ENCODE measurements at places on chromosomes 7 and 10.
A peak's percentile ranks its signal among the peaks of the same experiment; 100 is the strongest.

- no peak for DNase-seq
Measured at GRCh38 chr7:71706597-71706975, 574.6 kb downstream of the GALNT17 start.

- DNase-seq: no peak
Measured at GRCh38 chr10:78910021-78910420, 158.7 kb upstream of the ZMIZ1 start.

DNA sequence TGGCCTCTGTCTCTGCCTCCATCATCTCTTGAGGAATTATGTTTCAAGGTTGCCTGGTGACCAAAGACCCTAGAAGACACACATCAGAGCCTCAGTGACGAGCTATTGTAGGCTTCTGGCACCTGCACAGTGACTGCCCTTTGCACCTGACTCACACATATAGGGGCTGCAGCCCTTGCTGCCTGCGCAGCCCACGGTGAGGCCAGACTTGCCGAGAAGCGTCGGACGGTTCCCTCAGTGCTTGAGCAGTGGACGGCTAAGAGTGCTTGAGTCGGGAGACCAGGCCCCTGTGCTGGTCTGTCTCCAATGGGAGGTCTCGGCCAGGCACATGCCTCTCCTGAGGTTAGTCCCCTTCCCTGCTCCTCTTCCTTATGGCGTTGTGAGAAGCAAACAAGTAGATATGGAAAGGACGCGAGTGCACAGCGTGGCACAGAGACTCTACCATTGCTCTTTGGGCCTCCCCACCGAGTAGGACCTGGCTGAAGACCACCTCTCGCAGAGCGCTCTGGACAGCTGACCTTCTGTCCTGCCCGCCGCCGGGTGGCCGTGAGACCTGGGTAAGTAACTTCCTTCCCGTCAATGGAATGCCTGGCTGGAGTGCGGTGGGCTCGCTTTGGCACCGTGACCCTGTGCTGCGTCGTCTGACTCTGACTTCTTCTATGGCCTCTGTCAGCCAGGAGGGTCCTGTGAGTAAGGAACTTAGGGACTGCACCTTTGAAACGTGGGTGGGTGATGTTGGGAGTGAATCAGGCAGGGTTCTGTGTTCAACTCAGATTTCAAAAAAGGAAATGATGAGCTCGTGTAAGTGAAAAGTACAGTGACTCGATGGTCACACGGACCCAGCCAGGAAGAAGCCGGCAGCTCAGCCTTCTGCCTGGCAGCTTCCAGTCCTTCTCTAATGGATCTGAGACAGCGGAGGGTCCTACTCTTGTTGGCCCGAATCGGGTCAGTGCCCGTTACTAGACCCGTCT, 33.7 kb downstream of the ZNF775 start:
- DNase-seq: no peak

DNA sequence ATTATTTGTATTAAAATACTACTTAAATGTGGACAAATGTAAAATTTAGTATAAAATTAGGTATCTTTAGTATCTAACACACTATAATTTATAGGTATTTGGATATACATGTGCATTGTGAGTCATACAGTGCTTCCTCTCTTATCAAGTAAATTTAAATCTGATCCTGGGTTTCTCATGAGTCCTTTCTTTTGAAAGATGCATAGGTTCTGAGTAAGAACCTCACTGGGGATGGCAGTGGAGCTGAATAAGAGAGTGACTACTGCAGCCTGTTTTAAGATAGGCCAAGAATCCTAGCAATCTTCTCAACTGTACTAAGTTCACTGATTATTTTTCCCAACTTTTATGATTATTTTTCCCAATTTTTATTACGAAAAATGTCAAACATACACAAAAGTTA, 16.2 kb downstream of the CEP55 start:
- DNase-seq: peak; percentile 54

- no peak for DNase-seq
Measured at GRCh38 chr7:44706788-44707557, 41.7 kb upstream of the ZMIZ2 start.

DNA sequence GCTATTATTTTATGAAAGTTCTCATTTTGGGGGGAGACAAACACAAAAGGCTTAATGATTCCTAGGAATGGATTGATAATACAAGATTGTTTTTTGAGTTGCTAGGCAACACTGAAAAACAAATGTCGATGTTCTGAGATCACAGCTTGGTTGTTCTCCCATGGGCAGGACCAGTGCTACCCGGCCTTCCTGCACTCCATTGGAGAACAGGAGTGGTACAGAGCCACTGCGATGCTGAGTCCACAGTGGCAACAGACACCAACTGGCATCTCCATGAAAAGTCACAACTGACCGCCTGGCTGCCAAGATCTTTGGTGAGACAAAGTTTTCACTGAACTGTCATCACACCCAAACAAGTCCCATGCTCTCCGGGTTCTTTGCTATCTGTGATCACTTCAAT, 68.9 kb upstream of the NMT2 start:
- peak; percentile 37 for DNase-seq

DNA sequence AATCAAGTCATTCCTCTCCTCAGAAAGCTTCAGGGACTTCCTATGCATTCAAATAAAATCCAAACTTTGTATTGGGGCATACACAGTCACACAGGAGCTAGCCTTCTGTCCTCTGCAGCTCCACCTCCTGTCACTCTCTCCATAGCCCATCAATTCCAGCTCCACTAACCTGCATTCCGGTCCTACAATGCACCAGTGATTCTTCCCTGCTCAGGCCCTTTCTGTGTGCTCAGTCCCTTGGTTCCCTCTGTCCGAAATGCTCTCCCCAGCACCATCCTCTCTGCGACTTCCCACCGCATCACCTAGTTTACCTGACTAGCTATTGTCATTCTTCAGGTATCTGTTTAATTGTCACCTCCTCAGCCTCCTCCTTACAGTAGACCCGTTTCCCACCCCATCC, 26.4 kb upstream of the YAE1 start:
- no peak for DNase-seq

GRCh38 chr7:135827391-135827790, 78.8 kb upstream of the FAM180A start:
- DNase-seq: no peak

GRCh38 chr7:24932815-24933214, 47.2 kb downstream of the OSBPL3 start:
- DNase-seq: no peak

DNA sequence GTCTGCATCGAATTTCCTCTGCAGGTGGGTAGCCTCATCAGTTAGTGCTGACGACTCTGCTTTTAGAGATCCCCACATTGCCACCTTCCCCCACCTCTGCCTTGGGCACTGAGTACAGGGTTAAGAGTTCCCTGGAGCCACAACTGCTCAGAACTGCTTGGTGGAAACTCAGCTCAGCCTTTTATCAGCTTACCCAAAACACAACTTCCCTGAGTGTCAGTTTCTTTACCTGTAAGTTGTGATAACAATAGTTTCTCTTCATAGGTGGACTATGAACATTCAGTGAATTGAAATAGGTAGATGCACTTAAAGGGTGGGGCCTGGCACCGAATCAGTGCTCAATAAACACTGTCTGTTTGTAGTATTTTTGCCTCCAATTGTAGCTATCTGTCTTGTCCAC, 11.3 kb downstream of the ASB13 start:
- no peak for DNase-seq

DNA sequence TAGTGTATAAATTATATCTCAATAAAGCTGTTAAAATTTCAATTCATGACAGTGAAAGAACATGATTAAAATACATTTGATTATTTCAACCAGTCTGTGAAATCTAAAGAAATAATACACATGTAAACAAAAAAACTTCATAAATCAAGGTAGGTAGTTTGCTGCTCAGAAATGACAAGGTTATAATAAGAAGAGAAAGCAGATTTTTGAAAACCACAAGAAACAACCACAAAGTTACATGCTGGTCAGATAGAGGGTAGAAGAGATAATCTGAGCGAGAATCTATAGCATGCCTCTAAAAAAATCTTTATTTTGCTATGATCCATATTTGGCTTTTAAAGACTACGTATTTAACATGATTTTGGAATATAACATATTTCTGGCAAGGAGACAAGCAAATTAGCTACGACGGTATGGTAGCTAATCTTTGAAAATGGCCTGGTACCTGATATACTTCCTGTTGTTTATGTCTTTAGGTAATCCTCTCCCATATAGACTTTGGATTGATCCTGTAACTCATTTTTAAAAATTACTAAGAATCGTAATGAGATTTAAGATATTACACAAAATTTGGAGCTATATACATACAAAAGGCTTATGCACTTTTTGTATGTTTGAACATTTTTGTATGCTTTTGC, 23.5 kb upstream of the VCL start:
- DNase-seq: no peak

GRCh38 chr7:28005075-28005846, 175.3 kb downstream of the JAZF1 start:
- no peak for DNase-seq

GRCh38 chr10:1679821-1680650, 57.3 kb downstream of the ADARB2 start:
- no peak for DNase-seq

- DNase-seq: no peak
Measured at GRCh38 chr10:13945390-13946208, 358.8 kb downstream of the PRPF18 start.

DNA sequence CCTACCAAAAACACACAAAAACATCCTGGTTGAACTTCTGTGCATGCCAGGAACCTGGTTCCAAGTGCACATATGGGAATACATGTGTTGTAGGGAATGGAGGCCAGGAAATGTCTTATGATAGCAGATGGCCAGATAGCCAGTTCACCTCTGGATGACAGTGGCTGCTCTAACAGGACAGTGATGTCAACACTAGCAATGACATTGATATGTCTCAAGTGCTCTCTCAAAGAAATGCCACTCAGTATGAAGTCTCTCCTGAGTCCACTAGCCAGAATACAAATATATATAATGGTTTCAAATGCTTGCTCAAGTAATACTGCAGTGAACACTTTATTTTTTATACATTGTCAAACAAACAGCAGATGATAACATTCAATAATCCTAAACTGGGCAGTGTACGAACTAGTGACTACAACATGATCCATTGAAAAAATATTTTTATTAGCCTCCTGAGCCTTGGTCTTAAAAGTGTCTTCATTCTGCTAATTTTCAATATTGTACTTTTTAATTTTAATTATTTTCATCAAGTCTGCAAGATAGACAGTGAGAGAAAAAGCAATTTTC, 26.0 kb upstream of the PCDH15 start:
- no peak for DNase-seq

DNA sequence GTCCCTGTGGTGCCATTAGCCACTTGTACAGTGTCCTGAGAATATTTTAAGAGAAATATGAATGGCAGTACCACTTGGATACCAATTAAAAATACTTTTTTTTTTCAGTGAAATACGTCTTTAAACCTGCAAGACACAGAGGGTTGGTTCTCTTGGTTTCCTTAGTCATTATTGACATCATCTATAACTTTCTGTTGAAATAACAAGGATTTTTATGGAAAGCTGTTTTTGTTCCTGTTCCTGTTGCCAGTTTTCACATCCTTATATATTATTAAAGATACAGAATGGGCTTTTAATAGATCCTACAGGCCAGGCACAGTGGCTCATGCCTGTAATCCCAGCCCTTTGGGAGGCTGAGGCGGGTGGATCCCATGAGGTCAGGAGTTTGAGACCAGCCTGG, 579.9 kb downstream of the AUTS2 start:
- DNase-seq: no peak

GRCh38 chr10:14688606-14689005, 86.1 kb downstream of the FAM107B start:
- no peak for DNase-seq

GRCh38 chr7:139094030-139094429, 15.5 kb downstream of the ZC3HAV1 start:
- no peak for DNase-seq

DNA sequence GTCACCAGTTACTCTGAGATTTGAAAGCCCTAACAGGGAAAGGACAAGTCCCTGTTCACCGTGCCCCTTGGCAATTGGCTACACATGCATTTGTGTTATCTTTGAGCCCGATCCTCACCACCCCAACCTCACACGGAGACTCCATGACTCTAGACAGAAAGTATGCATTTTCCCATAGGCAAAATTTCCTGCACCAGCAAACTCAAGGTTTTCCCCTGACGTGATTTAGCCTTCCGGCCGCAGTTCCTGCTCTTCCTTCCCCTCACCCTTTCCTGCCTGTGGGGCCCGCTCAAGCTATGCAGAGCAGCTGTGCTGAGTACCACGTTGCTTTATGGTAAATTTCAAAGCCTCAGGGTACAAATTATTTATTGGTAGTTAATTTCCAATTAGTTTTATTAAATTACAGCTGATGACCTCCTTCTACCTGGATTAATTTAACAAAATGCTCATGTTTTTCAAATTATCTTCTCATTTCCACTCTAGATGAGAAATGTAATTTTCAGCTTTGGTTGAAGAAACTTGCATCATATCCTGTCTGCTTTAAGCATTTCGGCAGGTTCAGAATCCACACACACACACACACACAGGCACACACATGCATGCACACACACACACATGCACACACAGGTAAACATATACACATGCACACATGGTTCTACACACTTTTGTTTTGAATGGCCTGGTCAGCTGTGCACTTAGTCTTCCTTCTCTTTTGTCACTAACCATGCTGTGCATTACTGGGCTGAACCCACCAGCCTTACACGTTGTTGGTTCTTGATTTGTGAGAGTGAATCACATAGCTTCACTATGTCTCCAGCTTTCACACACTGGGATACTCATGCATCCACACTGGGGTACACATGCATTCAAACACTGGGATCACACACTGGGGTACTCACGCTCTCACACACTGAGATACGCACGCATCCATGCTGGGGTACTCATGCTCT, 283.1 kb upstream of the PITRM1 start:
- DNase-seq: peak; percentile 98

- DNase-seq: no peak
Measured at GRCh38 chr10:5835446-5836095, 22.3 kb upstream of the GDI2 start.

DNA sequence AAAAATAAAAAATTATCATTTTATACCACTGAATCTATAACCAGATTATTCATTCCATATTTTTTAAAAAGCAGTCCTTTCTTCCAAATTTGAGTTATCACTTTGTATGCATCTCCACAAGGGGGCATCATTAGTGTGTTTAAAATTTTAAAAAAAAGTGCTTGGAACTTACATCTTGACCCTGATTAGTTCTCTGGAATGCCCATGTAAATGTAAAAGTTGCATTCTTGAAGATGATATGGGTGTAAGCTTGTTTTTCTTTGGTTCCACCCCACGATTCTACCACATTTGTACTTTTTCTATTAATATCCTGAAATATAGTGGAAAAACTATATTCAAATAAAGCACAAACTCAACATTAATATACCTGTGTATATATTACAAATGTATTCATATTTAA, 144.9 kb downstream of the ELAPOR2 start:
- DNase-seq: no peak

DNA sequence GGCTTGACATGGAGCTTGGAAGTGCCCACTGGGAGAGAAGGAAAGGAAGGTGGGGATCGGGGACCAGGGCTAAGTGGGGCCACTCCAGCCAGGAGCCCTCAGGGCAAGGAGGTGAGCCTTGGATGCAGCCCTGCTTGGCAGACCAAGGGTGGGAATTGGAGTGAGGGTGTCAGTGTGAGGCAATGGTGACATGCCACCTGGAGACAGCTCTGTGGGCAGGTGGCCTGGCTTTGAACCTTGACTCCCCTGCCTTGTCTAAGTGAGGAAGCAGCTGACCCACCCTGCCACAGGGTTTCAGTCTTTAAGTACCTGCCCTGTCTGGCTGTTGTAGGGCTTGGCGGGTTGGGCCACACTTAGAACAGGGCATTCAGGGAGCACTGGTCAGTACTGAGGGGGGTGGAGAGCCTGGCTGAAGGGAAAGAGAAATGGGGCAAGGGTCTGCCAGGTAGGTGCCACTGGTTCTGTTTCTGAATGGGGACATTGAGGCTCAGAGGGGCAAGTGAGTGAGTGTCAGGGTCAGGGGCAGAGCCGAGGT, 4.8 kb downstream of the RAMP3 start:
- DNase-seq: no peak

Measured in foreskin keratinocyte (primary cell).